ENCODE measurements at places on chromosomes 6 and 20. TPM values are rescaled to one million over a fixed set of nuclear protein-coding genes. Genes with fewer than 3 reads are reported as not detected.
A peak's percentile ranks its signal among the peaks of the same experiment; 100 is the strongest.

Gene C4B
- 2.9 TPM for total RNA-seq

- H3K4me1 ChIP-seq, result peaks cover 17% of the 10 kb centered on the region
- H3K27ac ChIP-seq, result peak overlapping the region; percentile 34
- no peaks in the 10 kb centered on the region for H3K27me3 ChIP-seq
Observed at GRCh38 chr20:50194831-50195523, 4.3 kb downstream of the CEBPB start.

DNA sequence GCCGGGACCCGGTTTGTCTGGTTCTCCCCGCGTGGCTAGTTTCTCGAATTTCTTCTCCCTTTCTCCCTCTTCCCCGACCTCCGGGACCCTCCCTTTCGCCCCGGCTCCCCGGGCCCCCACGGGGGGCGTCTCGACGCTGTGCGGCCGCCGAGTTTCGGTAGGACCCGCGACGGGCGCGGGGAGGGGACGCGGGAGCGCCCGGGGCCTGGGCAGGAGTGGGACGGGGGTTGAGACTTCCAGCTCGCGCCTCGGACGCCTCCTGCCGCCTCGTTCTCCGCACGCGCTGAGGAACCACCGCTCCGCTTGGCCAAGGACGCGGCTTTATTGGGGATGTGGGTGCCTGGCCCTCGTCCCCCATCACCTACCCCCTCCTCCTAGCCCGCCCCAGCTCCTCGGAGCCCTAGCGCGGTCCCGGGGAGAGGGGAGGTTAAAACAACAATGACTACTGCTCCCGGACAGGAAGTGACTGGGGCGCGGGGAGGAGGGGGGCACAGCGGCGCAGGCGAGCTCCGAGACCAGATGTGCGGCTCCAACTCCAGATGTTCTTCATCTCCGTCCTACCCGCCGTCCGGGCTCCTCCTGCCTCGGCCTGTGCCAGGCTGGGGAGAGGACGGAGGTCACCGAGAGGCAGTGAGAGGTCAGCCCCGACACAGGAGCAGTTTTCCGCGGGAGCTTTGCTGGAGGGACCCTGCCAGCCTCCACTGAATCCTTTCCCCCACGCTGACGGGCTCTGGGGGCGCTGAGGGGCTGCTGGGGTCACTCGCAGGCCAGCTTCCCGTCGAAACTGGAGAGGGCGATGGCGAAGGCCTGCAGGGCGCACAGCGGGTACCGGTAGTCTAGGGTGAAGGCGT lies 917 bp upstream of the TEAD3 start:
- peak overlapping the region; percentile 69 for H3K4me3 ChIP-seq
- H3K27me3 ChIP-seq, result peaks cover 7% of the 10 kb centered on the region
- H3K27ac ChIP-seq, result peak overlapping the region; percentile 28
- no peaks in the 10 kb centered on the region for H3K36me3 ChIP-seq
- DNase-seq, result peak; percentile 70
- H3K4me1 ChIP-seq, result peaks cover 4% of the 10 kb centered on the region

DNA sequence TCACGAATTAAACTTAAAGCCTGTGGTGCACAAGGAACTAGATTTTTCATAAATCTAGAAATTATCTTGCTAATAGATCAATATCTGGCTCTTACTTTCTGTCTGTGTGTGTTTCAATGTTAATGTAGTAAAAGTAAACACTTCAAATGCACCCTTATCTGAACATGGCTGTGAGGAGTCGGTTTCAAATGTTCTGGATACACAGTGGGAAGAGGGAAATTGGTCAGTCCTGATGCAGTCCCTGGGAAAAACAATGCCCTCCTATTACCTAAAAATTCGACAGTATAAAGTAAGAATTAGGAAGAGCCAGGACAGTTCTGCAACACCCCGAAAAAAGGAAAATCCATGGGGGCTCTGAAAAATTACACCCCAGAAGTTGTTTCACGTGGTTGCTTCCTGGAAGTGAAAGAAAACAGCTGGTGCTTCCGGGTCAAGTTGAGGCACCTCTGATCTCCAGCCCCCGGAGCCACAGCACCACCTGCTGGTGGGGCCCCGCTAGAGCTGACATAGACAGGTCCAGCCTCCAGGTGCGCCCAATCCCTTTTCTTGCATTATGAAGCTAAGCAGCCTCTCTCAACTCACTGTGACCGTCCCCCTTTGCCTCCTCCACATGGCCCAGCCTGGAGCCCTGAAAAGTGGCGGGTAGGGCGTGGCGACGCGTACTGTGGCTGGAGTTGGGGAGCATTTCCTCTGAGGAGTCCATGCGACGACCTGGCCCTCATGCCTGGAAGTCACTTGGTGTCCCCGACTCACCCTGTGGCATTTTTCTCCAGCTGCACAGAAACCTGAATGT lies 8.3 kb downstream of the SEMG2 start:
- peaks cover 37% of the 10 kb centered on the region for H3K27me3 ChIP-seq
- no peaks in the 10 kb centered on the region for H3K36me3 ChIP-seq
- H3K4me3 ChIP-seq, result no peak overlapping the region
- H3K4me1 ChIP-seq, result peaks cover 2% of the 10 kb centered on the region
- peak; percentile 82 for DNase-seq

GRCh38 chr6:148885136-148885865 lies 138.5 kb downstream of the UST start:
- H3K4me3 ChIP-seq, result no peak overlapping the region
- DNase-seq, result no peak
- H3K4me1 ChIP-seq, result peaks cover 6% of the 10 kb centered on the region
- no peaks in the 10 kb centered on the region for H3K36me3 ChIP-seq
